ENCODE measurements at places on chromosomes 6 and 20. TPM values are rescaled to one million over a fixed set of nuclear protein-coding genes. Genes with fewer than 3 reads are reported as not detected.

- H3K27ac ChIP-seq = peak overlapping the region; percentile 76
- peaks cover 71% of the 10 kb centered on the region for H3K36me3 ChIP-seq
- H3K4me1 ChIP-seq = peaks cover 80% of the 10 kb centered on the region
- no peak overlapping the region for H3K4me3 ChIP-seq
These were observed 45.2 kb downstream of the DSTN start for GRCh38 chr20:17614812-17615644.

- H3K27ac ChIP-seq = no peak overlapping the region
- no peaks in the 10 kb centered on the region for H3K27me3 ChIP-seq
- no peak for DNase-seq
- no peak overlapping the region for H3K4me3 ChIP-seq
- H3K4me1 ChIP-seq = no peaks in the 10 kb centered on the region
- no peaks in the 10 kb centered on the region for H3K36me3 ChIP-seq
These were observed 26.9 kb downstream of the FAM50B start for GRCh38 chr6:3876101-3876500.

DNA sequence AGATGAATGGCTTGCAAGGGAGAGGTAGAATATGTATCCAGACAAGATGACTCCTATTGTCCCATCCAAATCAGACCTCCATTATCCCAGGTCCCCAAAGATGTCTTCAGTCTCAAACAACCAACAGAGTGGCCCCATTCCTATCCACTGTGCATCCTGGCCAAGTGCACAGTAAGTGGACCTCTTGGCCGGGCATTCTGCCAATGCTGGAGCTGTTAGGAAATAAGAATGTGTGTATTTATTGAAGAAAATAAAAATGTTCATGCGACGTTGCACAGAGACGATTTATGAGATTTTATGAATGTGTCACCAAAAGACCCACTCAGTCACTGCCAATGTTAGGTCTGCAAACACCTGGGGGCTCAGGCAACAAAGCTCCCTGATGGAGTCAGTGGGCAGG lies 196.0 kb downstream of the MAFB start:
- peak; percentile 52 for DNase-seq
- H3K27ac ChIP-seq = no peak overlapping the region
- H3K4me1 ChIP-seq = no peaks in the 10 kb centered on the region

DNA sequence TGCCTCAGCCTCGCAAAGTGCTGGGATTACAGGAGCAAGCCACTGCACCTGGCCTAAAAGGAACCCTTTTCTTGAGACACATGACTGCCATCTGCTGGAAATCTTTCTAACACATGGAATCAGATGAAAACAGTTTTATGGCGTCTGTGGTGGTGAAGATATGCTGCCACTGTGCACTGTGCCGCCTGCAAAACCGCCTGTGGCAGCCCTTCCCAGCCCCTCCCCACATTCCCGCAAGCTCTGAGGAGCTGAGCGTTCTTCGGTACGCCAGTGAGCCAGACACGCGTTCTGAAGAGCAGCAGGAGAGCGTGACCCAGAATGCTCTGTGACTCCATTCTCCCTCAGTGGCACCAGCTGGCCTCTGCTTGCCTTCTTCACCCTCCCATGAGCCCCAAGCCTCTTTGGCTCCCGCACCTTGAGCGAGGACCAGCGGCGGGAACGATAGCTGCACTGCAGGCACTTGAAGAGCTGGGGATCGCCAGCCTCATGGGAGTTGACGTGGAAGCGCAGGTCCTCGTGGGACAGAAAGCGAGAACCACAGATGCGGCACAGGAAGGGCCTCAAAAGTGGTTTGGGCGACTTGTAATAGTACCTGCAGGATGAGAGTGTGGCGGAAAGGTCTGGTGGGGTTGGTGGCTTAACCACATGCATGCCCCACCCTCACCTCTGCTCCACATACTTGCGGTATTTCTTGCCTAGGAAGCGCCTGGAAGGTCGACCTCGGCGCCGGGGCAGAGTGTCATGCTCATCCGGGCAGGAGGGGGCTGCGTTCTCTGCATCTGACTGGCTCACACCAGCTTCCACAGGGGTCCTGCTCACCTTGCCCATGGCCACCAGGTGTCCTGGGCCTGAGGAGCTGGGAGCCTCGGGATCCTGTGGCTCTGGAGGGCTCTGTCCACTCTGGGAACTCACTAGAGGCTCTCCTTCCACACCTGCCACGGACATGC lies 8.7 kb downstream of the ZNF335 start:
- peaks cover 2% of the 10 kb centered on the region for H3K4me1 ChIP-seq
- DNase-seq = peak; percentile 79
- peaks cover 100% of the 10 kb centered on the region for H3K36me3 ChIP-seq
- no peak overlapping the region for H3K27ac ChIP-seq
- H3K4me3 ChIP-seq = no peak overlapping the region

GRCh38 chr6:136508725-136509392 lies 41.4 kb downstream of the MAP7 start:
- no peak overlapping the region for H3K4me3 ChIP-seq
- no peak overlapping the region for H3K27ac ChIP-seq
- H3K4me1 ChIP-seq = no peaks in the 10 kb centered on the region
- no peak for DNase-seq

DNA sequence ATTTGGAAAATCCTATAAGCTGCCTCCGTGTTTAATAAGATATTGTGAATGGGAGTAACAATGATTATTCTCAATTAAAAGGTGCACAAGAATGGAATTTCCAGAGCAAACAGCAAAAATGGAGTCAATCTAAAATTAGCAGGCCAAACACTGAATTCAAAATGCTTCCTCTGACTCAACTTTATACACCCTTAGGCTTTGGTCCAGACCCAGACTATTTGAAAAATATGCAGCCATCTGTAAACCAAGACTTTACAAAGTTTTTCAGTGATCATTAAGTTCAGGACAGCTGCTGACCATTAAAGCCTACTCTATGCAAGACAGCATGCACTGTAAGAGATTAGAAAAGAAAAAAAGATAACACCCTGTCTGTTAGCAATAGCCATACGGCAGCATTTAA lies 39.4 kb upstream of the CCN6 start:
- no peaks in the 10 kb centered on the region for H3K36me3 ChIP-seq
- DNase-seq = peak; percentile 52
- no peaks in the 10 kb centered on the region for H3K27me3 ChIP-seq
- H3K4me3 ChIP-seq = no peak overlapping the region

DNA sequence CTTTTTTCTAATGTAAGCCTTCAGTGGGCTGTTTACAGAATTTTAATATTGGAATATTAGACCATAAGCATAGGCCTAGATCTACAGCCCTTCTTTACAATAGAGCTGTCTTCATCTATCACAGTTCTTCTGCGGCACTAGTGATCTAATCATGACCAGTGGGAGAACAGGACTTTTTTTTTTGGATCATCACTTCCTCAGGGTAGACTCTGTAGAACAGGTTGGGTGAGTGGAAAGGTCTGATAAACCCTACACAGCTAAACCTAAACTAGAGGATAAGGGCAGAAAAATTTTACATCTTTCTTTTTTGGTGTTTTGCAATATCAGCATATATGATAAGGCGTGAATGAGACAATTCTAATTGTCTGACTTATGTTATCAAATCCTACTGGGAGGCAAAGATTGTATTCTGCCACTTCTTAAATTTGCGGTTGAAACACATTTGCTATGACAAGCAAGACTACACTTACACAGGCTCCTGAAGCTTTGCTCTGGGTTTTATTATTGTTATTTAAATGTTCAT lies 52.2 kb downstream of the GOPC start:
- DNase-seq = no peak
- no peak overlapping the region for H3K4me3 ChIP-seq
- H3K27me3 ChIP-seq = no peaks in the 10 kb centered on the region

DNA sequence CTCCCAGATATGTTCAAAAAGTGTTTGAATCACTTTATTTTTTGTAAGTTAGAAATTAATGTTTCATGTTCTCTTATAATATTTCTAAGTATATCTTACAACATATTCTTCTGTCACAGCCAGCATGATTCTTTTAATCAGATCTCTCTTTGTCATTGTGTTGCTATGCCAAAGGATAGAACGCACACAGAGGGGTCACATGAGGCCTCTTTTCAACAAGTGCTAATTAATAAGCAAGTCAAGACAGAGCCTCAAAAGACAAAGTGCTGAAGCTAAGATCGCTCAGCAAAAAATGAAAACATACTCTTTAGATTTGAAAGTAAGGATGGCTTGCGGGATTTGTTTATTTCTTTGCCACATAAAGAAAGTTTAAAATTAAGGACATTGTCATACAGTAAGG lies 508.8 kb upstream of the PTCHD4 start:
- no peak for DNase-seq
- no peak overlapping the region for H3K27ac ChIP-seq
- H3K36me3 ChIP-seq = no peaks in the 10 kb centered on the region
- no peaks in the 10 kb centered on the region for H3K4me1 ChIP-seq
- no peak overlapping the region for H3K4me3 ChIP-seq

GRCh38 chr6:138239774-138240173 lies 21.5 kb upstream of the PBOV1 start:
- no peak overlapping the region for H3K4me3 ChIP-seq
- H3K27me3 ChIP-seq = no peaks in the 10 kb centered on the region
- H3K36me3 ChIP-seq = no peaks in the 10 kb centered on the region
- no peak for DNase-seq
- H3K4me1 ChIP-seq = no peaks in the 10 kb centered on the region
- peak overlapping the region; percentile 12 for H3K27ac ChIP-seq

GRCh38 chr6:155054491-155055250 lies 59.6 kb downstream of the TIAM2 start:
- no peaks in the 10 kb centered on the region for H3K27me3 ChIP-seq
- no peak for DNase-seq
- H3K4me3 ChIP-seq = no peak overlapping the region
- H3K36me3 ChIP-seq = no peaks in the 10 kb centered on the region
- no peaks in the 10 kb centered on the region for H3K4me1 ChIP-seq
- no peak overlapping the region for H3K27ac ChIP-seq

- H3K4me3 ChIP-seq = no peak overlapping the region
- H3K27me3 ChIP-seq = no peaks in the 10 kb centered on the region
- H3K4me1 ChIP-seq = no peaks in the 10 kb centered on the region
- H3K36me3 ChIP-seq = no peaks in the 10 kb centered on the region
- DNase-seq = no peak
These were observed 386.6 kb downstream of the NKAIN2 start for GRCh38 chr6:124190256-124190655.

Gene BACH2
- total RNA-seq = not detected

Gene SLA2
- total RNA-seq = not detected

Gene OPRM1
- 0.45 TPM for total RNA-seq

Gene THBS2
- total RNA-seq = under 0.01 TPM

Gene GABRR1
- not detected for total RNA-seq

Gene GSTA2
- 2.9 TPM for total RNA-seq
